ENCODE measurements at places on chromosomes 5 and 9.

GRCh38 chr5:139312075-139312474 is 18.5 kb downstream of the MATR3 start:
- no peak for DNase-seq

DNA sequence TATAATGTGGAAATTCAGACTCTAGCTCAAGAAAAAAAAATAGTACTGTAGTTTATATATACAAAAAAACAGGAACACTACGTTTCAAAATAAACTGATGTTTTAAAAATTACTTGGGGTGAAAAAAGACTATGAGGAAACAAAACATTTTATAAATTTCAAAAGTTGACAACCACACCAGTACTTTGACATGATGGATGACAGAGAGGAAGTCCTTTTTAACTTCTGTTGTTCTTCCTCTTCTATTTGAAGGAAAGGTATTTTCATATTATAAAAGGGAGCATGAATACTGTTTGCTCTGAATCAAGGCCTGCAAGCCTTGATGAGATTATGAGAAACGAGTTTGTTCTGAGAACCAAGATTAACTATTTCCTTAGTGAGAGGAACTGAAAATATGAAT is 456.9 kb downstream of the TAF11L14 start:
- no peak for DNase-seq

DNA sequence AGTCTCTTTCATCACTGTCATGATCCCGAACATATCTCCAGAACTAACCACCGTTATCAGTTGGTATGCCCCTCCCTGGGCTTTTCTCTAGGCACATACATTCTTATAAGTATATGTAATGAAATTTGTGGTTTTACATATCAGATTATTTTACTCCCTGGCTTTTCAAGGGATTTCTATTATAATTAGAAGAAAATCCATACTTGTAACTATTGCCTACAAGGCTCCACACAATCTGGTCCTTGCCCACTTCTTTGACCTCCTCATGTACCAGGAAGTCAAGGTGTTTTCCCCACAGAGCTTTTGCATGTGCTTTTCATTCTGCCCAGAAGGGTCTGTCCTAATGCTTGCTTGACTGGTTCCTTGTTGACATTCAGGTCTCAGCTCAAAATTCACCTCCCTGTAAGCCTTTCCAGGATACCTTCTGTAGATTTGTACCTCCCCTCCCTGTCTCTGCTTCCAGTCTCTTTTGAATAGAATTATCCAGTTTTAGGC is 33.6 kb upstream of the HSD17B4 start:
- DNase-seq, result no peak

DNA sequence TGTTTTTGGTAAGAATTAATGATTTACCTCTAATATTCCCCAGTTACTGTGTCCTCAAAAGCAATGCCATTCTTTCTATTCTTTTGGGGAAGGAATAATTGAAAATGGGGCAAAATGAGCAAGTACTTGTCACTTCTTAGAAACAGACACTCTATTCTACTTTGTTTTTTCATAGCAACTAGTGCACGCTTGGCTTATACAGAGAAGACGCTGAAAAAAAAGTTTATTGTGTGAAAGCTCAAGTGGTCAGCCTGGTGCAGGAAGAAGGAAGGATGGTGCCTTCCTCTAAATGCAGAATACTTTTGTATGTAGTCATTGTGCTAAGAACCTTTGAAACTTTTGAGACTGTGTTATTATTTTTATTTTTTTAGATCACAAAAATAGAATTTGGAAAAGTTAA is 29.6 kb downstream of the ANKDD1B start:
- no peak for DNase-seq

GRCh38 chr9:109346904-109347303 is 26.0 kb upstream of the EPB41L4B start:
- DNase-seq, result no peak

GRCh38 chr9:20395651-20396050 is 226.6 kb downstream of the MLLT3 start:
- no peak for DNase-seq

DNA sequence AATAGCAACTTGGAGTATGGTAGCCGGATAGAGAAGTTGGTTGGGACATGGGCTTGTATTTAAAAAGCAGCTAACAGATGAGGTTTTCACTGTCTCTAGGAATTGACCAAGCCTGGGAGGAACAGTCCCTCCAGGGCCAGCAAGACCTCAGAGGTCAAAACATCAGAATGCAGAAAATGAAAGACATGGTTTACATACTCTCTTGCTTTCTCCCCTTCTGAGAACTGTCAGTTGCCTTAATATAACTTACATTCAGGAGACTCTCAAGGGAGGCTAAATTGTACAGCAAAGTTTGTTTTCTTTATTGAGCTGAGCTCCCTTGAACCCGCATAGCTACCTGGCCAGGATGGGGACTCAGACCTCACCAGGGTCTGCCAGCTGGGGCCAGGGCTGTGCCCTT is 179.3 kb downstream of the GAS1 start:
- DNase-seq, result no peak
